Forelimb muscle (tissue), 1 donor: ENCODE measurements at places on chromosomes 5 and 9.

DNA sequence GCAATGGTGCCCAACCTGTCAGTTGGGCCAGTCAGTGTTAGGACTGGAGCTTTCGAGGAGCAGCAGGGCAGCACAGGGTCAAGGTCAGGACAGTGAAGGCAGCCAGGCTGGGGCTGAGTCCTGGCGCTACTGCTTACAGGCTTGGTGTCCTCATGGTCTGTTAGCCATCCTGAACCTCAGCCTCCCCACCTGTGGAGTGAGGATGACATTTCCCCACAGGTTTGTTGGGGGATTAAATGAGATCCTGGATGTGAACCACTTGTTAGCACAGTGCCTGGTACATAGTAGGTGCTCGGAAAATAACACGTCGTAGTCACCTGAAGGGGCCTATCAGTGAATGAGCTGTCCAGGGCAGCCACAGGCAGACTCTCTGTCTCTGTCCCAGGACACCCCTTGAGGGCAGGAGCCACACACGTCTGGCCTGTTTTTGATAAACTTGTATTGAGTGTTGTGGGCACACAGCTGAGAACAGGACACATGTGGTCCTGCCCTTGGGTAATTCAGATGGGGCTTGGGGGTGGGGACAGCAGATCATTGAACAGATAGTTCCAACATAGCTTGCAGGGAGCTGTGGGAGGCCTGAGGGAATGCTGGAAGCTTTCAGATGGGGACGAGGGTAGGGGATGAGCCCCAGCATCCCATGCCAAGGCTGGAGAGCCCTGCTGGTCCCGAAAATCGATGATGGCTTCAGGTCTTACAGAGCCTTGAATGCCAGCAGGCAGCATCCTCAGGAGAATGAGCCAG lies 69.3 kb downstream of the AMBP start:
- no peak for DNase-seq

GRCh38 chr9:129247285-129248153 lies 69.5 kb upstream of the IER5L start:
- no peak for DNase-seq

GRCh38 chr9:131442351-131442750 lies 48.5 kb downstream of the PRRC2B start:
- no peak for DNase-seq

- DNase-seq, result no peak
Measured at GRCh38 chr9:38083858-38084555, 15.0 kb upstream of the SHB start.

DNA sequence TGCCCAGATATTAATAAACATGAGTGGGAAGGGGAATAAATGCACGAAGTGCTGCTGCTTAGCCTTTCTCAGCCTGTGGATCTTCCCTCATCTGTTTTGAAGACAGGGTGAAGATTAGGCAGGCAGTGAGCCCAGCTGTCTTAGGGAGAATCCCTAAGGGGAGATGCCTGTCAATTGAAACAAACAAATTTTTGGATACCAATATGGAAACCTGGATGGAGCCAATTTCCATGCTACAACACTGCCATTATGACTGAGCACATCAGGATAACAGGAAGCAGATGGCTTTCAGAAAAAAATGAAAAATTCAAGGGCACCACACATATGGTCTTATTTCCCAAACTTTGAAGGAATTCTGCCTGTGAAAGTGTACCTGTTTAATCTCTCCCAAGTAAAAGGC lies 80.3 kb downstream of the HMHB1 start:
- DNase-seq, result no peak

GRCh38 chr5:56108246-56108645 lies 113.5 kb upstream of the IL6ST start:
- DNase-seq, result no peak

DNA sequence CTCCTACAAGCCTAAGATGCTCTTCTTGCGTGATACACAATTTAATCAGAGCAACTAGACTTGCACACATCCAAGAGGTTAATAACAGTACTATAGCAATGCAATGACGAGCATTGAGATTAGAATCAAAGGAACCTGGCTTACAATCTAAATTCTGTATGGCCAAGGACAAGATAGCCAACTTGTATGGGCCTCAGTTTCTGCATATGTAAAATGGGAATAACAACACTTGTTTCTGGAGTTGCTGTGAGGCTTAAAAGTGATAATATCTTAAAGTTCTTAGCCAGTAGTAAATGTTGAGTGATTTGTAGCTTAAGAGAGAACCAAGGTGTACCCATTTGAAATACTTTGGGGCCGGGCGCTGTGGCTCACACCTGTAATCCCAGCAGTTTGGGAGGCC lies 2.2 kb upstream of the PUM3 start:
- no peak for DNase-seq

DNA sequence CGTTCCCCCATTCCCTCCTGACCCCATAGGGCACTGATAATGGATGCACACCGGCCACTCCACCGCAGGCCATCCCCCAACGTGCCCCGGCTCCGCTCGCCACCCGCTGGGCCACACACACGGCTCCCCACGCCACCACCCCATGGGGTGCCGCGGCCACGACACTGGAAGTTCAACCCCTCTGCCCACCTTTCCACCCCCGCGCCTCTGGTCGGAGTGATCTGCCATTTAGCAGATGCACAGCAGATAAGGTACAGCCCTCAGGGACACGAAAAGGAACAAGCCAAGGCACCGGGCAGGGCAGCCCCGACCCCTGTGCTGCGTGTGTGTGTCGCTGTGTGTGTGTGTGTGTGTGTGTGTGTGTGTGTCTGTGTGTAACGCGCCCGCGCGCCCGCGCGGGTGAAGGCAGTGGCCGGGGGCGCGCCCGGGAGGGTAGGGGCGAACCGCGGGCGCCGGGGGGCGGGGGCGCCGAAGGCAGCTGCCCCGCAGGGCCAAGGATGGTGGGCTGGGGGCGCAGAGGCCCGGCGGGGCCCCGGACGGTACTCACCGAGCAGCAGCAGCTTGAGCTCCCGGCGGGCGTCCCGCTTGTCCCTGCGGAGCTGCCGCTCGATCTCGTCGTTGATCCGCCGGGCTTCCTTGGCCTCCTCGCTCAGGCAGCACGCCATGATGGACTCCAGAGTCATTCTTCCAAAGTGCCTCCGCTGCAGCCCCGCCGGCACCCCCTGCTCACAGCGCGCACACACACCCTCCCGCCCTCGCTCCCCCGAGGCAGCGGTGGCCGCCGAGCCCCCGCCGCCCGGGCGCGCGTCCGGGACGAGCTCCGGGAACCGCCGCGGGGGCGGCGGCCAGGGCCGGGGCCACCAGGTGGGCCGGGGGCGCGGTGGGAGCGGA lies 813 bp downstream of the GNAQ start:
- no peak for DNase-seq

GRCh38 chr5:98527846-98528245 lies 245.6 kb upstream of the RGMB start:
- no peak for DNase-seq

- no peak for DNase-seq
Measured at GRCh38 chr5:112886975-112887374, 25.9 kb downstream of the SRP19 start.

DNA sequence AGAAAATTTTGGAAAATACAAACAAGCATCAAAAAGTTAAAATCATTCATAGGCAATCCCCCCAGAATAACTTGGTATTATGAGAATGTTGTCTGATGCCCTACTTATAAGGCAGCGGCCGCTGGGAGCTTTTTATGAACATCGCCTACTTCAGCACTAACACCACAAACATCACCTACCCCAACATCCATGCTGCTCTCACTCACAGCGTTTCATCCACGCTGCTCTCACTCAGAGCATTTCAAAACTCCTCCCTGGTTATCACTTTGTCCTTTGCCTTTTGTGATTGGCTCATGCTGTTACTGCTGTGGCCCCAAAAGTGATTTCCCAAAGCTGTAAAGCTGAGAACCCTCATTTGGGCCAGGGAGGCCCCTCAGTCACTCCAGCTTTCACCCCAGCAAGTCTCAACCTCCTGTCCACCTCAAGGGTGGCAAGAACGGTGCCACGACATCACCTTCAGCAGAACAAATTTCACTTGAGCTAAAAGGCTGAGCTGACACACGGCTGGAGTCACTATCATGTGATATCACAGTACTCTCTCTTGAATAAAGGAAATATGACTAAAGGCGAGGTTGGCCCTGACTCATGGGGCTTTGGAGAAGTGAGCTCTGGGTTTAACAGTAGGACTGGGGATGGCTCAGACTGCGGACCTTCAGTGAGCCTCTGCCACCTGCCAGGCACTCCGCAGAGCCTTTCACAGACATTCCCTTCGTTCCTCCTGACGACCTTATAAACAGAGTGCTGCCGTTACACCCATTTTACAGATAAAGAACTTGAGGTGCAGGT lies 25.2 kb downstream of the SHC3 start:
- no peak for DNase-seq

DNA sequence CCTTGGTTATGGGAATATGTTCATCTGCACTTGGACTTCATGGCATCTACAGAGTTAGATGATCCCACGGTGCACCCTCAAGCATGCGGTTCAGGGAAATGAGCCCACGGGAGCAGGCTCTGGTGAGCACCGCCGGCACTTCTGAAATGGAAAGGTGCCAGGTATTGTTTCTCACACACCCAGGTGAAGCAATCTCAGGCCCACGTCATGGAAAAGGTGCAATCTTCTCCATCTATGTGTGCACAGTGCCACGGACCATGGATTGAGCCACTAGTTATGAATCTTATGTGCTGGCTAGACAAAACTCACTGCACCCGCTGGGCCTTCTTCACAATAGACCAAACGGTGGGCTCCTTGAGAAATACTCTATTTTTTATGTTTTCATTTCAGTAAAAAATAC lies 27.3 kb downstream of the IRX1 start:
- DNase-seq, result no peak

DNA sequence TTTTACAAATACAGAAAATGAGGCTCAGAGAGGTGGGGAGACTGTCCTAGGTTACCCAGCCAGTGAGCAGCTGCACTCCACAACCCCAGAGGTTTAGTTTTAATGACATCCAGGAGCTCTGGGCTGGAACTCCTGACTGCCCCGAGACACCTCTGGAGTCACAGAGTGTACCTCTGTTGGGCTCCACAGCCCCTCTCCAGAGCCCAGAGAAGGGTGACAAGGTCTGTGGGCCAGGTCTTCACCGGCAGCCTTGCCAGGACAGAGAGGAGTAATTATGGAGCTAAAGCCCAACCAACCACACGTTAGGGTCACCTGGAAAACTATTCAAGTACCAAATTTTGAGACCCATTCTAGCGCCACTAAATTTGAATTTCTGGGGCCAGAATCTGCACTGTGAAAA lies 11.1 kb downstream of the CDX1 start:
- DNase-seq, result no peak

- no peak for DNase-seq
Measured at GRCh38 chr9:32551276-32552051, 663 bp upstream of the SMIM27 start.

- DNase-seq, result no peak
Measured at GRCh38 chr5:95668728-95669127, 14.1 kb downstream of the SPATA9 start.

GRCh38 chr5:108634617-108635288 lies 112.9 kb upstream of the FER start:
- DNase-seq, result no peak

- DNase-seq, result no peak
Measured at GRCh38 chr9:107620801-107621200, 131.2 kb upstream of the KLF4 start.

- DNase-seq, result no peak
Measured at GRCh38 chr9:18384066-18384465, 89.9 kb upstream of the ADAMTSL1 start.

GRCh38 chr5:74185599-74185998 lies 454.9 kb downstream of the ENC1 start:
- no peak for DNase-seq

DNA sequence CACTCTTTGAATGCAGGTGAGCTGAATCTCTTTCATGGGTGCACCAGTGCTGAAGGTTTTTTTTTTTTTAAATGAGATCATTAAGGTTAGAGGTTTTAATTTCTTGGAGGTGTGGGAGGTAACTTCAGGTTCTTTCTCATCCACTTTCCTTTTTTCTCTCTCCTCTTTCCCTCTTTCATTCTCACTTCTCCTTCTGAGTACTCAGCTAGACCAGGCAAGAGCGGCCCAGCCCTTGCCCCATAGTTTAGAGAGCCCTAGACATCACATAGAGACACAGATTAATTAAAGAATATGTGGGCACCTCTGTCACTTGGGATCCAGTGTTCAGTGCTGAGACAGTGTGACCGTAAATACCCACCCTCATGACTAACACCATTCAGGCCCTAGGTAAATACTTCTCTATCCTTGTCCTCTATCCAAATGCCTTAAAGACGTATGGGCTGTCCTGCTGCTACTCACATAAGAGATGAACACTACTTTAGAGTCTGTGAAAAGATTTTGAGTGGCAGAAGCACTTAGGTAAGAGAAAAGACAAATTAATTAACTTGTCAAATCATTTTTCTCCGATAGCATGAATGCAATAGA lies 174.1 kb downstream of the TLE4 start:
- DNase-seq, result no peak

DNA sequence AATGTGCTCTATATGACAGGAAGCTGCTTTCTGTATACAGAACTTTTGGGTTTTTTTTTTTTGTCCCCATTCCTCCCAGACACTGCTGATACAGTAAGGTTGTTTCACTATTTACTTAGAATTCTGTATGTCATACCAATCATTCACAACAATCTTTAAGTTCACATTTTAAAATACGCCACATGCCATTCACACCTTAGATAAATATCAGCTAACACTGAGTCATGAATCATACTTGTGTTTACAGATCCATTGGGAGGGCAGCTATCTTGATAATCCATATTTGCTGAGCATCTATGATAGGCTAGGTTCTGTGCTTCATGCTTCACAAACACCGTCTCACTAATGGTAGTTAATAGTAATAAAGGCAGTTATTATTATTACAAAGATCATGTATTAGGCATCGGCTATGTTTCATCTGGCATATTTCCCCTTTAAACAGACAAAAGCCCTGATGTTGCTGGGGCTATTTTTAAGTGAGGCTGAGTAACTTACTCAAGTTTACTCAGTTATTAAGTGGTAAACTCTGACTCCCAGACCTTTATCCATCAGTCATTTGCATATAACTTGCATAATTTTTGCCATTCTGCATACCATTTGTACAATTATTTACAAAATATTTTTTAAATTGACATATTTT lies 152.2 kb upstream of the HMHB1 start:
- no peak for DNase-seq

DNA sequence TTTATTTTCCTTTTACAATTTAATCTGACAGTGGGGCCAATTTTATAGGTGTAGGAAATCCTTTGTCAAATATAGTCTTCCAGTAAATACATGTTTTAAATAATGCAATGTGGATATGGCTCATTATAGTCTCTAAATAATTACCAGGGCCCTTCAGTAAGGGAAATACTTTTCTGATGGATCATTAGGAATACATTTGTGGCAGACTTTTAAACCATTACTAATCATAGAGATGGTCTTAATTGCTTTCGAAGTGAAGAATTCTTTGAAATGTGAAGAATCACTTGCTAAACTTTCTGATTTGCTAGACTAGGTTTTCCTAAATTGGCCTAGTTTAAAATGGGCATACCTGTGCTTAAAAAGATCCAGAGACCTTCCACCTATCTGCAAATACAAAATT lies 105.6 kb upstream of the ELL2 start:
- DNase-seq, result no peak

- DNase-seq, result no peak
Measured at GRCh38 chr5:3346111-3346820, 249.4 kb upstream of the IRX1 start.

GRCh38 chr9:129587487-129588262 lies 33.2 kb downstream of the C9orf50 start:
- DNase-seq, result no peak

GRCh38 chr9:137913771-137914767 lies 36.5 kb downstream of the CACNA1B start:
- no peak for DNase-seq
